ENCODE measurements at places on chromosomes 6 and 20.

- DNase-seq: no peak
These were observed 83.8 kb upstream of the FOXO3 start for GRCh38 chr6:108476847-108477430.

- DNase-seq: no peak
These were observed 8.4 kb upstream of the CST9 start for GRCh38 chr20:23614163-23614562.

DNA sequence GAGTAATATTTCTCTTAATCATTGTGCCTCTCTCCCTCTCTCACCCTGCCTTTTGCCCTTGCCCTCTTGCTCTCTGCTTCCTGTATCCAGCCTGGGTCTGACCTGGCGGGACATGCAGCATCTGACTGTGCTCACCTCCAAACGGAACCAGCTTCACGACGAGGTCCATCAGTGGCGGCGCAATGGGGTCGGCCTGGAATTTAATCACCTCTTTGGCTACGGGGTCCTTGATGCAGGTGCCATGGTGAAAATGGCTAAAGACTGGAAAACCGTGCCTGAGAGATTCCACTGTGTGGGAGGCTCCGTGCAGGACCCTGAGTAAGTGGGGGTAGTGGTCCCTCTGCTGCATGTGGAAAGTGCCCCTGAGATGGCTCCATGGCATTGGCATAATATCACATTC lies 65.9 kb downstream of the BFSP1 start:
- no peak for DNase-seq

GRCh38 chr20:41617059-41617901 lies 897 bp downstream of the CHD6 start:
- DNase-seq: no peak

- DNase-seq: no peak
These were observed 145.3 kb downstream of the TFAP2B start for GRCh38 chr6:50963952-50964351.

- DNase-seq: no peak
These were observed 208.6 kb upstream of the RNF217 start for GRCh38 chr6:124753562-124754105.

GRCh38 chr20:34222208-34222607 lies 19.0 kb upstream of the ASIP start:
- DNase-seq: no peak

DNA sequence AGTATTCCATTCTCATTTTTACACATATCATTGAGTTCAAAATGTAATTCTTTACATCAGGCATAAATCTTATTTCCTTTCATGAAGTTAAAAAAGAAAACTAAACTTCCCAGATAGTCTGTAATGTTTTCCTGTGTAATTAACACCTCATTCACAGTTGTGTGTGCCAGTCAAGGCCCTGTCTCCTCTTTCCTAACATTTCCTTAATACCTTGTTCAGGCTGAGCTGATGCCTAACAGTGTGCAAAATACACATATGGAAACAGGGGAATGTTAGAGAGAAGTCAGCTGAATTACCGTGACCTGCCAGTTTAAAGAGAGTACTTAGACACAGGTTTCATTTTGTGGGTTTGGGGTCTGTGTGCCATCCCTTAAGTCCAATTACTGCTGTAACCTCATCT lies 208.7 kb downstream of the COL9A1 start:
- DNase-seq: no peak

GRCh38 chr6:85252552-85252951 lies 197.3 kb upstream of the NT5E start:
- no peak for DNase-seq

DNA sequence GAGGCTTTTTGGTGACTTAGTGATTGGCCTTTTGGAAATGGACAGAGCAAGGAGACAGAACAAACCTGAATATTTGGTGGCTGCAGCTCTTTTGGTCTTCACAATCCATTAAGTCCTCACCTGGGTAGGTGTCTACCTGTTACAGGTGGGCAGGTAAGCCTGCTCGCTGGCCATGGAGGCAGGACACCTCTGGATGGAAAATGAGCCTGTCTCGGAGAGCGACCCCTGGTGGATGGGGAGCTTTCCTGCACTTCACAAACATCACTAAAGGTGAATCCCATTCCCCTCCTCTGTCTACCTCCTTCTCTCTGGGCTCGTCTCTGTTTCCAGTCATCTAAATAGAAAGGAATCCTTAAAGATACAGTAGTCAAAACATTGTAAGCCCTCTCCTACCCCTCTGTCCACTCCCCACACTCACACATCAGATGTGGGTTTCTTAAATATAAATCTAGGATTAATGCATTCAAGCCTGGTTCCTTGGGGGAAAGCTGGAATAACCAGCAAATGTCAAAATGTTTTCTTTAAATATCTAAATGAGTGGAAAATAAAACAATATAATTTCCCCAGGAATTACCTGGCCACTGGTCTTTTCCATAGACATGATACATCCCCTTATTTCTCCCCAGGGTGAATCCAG lies 304.9 kb downstream of the CDH26 start:
- DNase-seq: no peak

GRCh38 chr20:51624157-51624731 lies 81.7 kb upstream of the NFATC2 start:
- DNase-seq: peak; percentile 46

GRCh38 chr20:59774204-59774641 lies 159.2 kb downstream of the SYCP2 start:
- DNase-seq: no peak

DNA sequence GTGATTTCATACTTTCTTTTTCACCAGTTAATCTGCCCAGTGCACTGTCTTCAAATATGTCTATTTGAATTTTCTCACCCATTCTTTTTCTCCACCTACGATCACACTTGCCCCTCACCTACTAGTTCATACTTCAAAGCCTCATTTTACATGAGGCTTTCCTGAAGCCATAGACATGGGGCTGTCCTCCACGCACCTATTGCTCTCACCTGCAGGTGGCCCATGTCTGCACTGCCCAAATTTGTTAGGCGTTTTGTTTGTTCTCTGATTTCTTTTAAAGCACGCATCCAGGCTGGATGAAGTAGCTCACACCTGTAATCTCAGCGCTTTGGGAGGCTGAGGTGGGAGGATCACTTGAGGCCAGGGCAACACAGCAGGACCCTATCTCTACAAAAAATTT lies 106.8 kb upstream of the RIPOR2 start:
- DNase-seq: no peak

DNA sequence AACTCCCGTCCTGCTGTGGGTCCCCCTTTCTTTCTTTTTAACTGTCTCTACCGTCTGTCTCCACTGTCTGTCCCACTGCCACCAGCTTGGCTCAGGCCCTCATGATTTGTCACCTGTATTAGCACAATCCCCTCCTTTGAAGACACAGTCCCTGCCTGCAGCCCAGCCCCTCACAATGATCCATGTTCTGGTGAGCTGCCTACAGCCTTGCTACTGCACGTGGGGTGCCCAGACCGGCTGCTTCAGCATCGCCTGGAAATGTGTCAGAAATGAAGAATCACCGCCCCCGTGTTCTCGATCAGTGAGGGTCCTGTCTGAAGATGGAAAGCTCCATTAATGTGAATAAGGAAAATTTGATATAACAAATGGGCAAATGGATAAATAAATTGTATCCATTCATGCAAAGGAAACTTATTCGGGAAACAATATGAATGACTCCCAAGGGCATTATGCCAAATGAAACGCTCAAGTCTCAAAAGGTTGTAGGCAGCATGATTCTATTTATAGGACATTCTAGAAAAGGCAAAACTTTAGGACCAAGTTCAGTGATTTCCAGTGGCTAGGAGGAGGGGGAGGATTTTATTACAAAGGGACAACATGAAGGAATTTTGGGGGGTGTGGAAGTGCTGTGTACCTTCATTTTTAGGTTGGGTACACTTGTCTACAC lies 59.4 kb upstream of the CD83 start:
- no peak for DNase-seq

DNA sequence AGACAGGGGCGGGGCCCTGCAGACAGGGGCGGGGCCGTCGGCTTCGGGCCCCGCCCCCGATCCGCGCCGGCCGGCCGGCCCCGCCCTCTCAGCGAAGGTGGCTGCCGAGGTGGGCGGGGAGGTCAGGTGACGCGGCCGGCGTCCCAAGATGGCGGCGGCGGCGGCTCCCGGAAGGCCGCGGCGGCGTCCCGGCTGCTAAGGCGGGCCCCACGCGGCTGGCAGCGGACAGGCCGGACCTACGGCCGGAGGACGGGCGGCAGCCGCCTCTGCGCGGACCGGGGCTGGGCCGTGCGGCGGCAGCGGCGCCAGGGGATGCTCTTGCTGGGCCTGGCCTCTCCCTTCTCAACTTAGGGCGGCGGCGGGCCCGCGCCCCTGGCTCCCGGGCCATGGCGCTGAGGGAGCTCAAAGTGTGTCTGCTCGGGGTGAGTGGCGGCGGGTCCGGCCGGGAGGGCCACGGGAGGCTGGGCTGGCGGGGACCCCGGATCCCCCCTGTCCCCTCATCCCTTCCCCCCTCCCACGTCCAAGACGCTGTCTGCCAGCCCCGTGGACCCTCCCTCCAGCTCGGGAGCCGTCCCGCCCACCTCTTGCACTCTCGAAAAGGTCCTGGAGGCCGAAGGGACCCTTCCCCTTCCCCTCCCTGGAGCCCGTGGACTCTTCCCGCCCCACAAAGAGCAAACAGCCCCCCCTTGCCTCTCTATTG lies at the start of gene RAB22A:
TSS of gene RAB22A (plus strand) at position 125 of the 700 bp plus-strand sequence. CDS start at position 387, 262 bp downstream.
- no peak for DNase-seq

DNA sequence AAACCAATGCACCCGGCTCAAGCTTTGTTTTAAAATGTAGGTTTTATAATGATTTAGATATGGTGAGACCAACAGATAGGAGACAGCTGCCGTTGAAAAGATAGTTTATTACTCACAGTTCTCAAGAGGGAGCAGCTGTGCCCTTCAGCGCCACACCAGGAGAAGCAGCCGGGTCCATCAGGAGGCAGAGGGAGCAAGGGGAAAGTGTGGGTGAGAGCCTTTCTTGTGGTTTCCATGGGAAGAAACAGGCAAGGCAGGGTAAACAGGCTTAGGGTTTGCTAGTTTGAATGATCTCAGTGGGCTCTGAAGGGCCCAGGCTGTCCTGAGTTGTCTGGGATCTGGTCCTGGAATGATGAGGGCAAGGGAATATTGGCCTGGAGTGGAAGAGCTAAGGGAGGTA lies 117.7 kb upstream of the PLCB4 start:
- no peak for DNase-seq

DNA sequence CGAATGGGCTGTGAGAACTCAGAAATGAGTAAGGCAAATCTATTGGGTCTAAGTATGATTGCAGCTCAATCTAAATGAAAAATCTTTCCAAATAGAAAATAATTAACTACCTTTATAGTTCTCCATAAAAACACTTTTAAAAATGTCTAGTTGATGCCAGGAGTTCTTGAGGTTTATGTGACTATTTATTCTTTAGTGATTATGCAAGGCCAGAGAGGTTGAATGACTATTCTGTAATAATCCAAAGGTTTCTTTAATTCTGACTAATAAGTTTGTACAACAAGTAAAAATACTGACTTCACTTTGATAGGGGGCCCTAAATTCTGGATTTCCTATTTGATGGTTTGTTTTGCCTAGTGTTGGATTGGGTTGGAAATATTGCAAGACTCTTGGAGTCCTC lies 461.2 kb downstream of the EPM2A start:
- no peak for DNase-seq

DNA sequence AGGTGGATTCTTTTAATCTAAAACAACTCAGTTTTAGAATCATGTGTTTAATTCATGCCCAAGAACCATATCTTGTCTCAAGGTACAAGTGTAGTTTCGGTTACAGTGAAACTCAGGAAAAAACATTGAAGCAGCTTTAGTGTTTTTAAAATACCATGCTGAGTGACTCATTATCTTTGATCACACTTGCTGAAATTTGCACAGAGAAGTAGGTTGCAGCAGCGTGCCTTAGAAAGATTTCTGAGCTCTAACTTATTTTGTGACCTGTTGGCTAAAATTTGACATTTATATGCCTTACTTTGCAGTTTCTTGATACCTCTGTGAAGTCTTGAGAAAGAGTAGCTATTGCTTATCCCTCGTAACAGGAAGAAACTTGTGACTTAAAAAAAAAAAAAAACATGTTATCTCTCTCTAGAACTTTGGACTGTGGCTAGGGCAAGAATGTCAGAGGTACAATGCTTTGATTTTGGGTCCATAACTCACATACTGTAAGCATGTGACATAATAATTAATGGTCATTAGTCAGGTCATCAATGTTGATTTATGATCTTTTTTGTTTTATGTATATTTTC lies 34.5 kb upstream of the FUCA2 start:
- no peak for DNase-seq

DNA sequence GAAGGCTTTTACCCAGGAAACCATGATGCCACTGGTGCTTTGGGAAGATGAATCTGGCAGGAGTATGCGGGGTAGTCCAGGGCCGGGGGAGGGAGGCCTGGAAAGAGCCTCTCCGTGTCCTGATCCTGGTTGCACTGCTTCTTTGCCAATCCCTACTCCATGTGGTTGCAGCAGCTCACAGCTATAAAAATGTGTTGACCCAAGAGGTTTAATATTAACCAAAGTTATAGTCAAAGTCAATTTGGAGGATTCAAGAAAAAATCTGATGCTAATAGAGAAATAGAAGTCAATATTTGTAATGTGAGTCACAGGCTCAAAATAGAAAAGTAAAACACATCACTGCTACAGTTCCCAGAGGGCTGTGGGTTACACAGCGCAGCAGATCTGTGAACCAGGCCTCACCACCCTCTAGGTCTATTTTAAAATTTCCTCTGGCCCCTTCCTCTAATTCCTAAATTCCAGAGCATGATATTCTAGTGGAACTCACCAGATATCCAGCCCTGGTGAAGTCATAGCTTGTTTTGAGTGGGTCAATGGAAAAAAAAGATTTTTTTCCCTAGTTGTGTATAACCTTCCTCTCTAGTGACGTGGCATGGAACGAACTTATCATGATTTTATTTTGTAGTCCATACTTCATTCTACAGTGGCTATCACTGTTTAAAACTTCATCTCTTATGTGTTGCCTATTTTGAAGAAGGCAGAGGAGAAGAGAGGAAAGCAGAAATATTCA lies 63.2 kb upstream of the BMP2 start:
- no peak for DNase-seq

DNA sequence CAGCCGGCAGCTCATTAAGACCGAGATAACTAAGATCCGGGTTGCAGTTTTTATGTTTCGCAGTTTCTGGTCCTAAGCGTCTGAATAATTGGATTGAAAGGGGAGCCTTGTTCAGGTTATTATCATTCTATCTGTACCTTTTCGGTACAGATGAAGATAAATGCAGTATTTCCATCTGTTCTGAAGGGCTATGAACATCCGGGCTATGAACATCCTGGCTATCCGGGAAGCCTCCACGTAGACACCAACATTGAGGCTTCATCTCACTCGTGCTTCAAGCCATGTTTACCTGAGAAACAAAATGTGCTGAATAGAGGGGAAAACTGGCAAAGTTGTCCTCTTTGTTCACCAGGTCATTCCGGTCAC lies 399 bp upstream of the REPS1 start:
- DNase-seq: peak; percentile 79

GRCh38 chr6:111748231-111748647 lies 125.0 kb downstream of the FYN start:
- DNase-seq: no peak

- no peak for DNase-seq
These were observed 114.8 kb upstream of the CD93 start for GRCh38 chr20:23200914-23201313.

GRCh38 chr6:155738602-155739105 lies 283.0 kb upstream of the NOX3 start:
- no peak for DNase-seq

- DNase-seq: no peak
These were observed 691.7 kb upstream of the SLC35B3 start for GRCh38 chr6:9126878-9127560.

GRCh38 chr6:127459231-127459641 lies at the start of gene KIAA0408:
TSS of gene KIAA0408 (minus strand) at chr6:127459389. CDS start at chr6:127453981, 5,408 bp downstream.
- no peak for DNase-seq

GRCh38 chr6:17962436-17963031 lies 24.9 kb downstream of the KIF13A start:
- peak; percentile 46 for DNase-seq
